NCI-H2081 treated with DMSO at 0.1 percent for 48 hours (cell line): ENCODE measurements at places on chromosomes 13 and 19.

GRCh38 chr19:16232568-16232967 is 34.9 kb downstream of the AP1M1 start:
- DNase-seq: no peak

GRCh38 chr19:1608359-1609102 is 3.3 kb upstream of the UQCR11 start:
- DNase-seq: no peak

DNA sequence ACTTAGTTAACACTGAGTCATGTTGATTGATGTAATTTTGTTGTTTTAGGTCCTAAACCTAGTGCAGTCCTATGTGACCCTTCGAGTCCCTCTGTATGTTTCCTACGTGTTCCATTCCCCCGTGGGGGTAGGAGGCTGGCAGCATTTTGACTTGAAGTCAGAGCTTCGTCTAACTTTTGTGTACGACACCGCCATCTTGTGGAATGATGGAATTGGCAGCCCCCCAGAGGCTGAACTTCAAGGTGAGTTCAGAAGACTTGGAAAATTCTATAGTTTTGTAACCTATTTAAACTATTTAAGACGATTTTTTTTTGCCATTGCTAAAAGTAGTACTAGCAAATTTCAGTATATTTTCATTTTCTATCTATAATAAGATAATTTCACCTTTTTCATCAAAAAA is 117.9 kb downstream of the STOML3 start:
- peak; percentile 16 for DNase-seq

DNA sequence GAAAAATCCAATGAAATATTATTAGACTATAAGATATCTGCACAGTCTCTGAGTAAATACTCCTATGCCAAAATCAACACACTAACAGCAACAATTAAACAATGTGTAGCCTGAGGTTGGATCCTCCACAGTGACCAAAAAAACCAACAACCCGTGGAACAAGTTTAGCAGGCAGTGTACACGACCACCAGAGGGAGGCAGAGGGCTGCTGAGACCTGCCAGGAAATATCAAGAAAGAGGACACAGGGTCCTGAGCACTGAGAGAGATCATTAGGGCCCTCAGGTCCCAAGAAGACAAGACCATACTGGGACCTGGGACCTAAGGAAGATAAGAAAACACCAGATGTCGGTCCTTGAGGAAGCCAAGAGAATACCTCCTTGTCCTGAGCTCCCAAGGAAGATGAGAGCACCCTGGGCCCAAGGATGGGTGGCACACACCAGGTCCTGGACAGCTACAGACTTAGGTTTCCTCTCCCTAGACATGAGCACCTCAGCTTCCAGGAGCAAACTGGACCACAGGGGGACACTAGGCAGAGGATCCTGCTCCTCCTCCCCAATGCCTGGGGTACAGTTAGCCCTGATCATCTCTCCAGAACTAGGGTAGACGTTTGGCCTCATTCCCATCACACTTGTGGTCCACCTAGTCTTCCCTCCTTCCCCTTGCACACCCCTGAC is 822 bp upstream of the ZNF274 start:
- no peak for DNase-seq

- DNase-seq: no peak
Measured at GRCh38 chr13:39918620-39919236, 263.3 kb downstream of the COG6 start.

DNA sequence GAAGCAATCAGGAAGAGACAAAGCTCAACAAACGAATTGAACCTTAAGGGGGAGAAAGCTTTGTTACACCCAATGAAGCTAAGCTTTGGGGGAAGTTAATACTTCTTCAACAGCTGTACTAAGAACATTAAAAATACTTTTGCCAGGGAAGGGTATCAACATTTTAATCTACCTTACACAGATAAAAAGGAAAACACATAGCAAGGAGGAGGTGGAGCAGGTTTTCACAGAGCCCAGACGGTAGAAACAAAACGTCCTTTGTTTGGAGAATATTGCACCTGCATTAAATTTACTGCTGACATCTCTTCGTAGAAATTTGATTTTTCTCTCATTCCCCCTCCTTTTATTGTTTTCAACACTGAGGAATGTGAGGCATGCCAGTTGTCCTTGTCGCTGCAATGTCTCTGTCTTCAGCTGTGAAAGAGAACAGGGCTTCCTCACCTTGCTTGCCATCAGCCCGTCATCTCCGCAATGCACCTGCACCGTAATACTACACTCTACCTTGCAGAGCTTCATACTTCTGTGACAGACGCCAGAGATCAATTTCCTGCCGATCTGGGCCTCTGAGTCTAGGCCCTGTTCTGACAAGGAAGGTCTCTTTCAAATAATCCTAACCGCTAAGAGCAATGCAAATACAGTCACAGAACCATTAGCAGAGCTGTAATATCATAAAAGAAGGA is 270.8 kb downstream of the SPRY2 start:
- DNase-seq: no peak

DNA sequence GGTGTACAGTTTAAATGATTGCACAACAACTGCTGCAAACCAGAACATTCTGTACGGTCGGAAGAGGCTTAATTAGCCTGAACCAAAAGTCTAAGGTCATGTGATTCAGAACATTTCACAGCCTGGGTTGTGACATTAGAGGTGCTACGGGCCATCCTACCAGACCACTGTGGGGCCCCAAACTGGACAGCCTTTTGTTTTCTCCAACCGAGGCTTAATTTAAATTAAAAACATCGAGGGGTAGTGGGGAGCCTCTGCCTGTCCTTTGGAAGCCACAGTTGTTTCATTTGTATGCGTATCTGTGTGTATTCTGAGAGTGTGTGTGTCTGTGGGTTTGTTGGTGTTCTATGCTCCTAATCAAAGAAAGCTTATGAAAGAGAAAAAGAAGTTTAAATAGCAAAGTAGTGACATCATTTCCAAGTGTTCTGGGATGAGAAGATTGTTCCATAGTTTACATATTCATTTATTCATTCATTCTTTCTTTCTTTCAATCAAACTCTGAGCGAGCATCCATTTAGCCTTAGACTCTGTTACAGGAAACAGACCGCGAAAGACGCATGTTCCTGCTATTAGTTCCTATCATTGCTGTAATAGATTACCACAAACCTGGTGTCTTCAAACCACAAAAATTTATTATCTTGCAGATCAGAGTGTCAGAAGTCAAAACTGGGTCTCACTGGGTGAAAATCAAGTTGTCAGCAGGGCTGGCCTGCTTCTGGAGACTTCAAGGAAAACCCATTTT is 444.8 kb downstream of the FOXO1 start:
- DNase-seq: no peak

DNA sequence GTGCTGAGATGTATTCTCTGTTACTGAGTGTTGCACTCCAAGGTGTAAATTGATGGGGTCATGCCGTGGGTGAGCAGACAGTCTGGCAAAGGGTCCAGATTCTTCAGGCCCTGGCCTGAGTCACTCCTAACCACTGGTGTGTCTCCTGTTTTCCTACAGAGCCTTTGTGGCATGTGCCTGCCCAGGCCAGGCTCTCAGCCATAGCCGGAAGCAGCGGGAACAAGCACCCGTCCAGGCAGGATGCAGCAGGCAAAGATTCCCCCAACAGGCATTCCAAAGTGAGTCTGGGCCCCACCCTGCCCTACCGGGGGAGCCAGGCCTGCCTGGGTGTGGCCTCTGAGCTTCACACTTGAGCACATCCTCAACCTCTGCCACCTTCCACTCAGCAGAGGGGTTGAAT is 61.9 kb downstream of the DPF1 start:
- no peak for DNase-seq

DNA sequence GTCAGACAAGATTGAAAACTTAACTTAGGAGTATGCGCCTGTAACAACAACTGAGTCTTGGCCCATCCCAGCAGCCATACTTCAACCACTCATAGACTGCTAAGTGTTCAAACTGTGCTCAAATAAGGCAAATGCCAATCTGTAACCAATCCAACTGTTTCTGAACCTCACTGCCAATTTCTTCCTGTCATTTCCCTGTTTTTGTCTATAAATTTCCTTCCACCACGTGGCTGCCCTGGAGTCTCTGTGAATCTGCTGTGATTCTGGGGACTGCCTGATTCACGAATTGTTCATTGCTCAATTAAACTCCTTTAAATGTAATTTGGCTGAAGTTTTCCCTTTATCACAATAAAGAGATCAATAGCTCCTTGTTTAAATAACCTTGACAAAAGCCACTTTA is 50.8 kb upstream of the FREM2 start:
- DNase-seq: no peak

- no peak for DNase-seq
Measured at GRCh38 chr13:61149331-61149730, 266.3 kb downstream of the PCDH20 start.

DNA sequence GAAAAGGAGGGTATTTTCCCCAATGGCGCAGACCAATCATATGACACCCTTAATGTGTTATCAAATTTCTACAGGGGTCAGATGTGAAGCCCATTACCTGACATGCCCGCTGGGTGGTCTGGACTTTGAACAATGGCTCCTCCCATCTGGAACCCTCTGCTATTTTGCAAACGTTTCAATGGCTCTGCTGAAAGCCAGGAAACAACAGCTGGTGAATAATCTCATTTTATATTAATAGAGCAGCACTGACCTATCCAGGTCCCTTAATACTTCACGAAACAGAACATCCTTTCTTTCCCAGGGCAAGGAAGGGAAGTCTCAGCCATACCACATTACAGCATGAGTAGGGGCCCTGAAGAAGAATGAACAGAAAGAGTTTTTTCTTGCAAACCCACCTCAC is 20.3 kb upstream of the KPNA3 start:
- DNase-seq: no peak

GRCh38 chr13:31330236-31330635 is 130.5 kb downstream of the B3GLCT start:
- DNase-seq: no peak

DNA sequence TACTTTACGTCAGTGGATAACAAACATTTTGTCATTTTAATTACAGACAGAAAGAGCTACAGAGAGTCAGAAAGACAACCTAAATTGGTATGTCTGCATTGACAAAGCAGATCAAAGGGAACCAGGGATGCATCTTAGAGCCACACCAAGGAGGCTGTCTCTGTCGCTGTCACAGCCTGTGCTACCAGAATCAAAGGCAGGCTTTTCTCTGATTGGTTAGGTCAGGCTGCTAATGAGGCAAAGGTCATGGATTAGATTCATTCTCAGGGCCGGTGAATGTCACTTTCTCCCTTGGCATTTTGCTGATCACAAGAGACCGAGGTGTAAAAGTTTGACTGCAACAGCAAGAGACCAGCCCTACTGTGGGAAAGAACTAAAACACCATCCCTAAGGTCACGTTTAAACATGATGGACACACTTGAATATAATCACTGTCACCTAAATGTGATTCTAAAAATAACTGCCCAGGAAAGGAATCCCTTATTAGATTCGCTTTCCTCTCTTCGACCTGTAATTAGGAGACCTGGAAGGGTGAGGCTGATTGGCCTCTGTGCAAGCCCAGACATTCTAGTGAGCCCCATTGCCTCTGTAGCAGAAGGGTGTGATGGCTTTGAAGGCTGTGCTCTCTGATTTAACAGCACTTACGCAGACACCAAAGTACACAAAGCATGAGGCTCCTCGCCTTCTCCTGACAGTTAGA is 314.4 kb upstream of the NBEA start:
- DNase-seq: no peak

DNA sequence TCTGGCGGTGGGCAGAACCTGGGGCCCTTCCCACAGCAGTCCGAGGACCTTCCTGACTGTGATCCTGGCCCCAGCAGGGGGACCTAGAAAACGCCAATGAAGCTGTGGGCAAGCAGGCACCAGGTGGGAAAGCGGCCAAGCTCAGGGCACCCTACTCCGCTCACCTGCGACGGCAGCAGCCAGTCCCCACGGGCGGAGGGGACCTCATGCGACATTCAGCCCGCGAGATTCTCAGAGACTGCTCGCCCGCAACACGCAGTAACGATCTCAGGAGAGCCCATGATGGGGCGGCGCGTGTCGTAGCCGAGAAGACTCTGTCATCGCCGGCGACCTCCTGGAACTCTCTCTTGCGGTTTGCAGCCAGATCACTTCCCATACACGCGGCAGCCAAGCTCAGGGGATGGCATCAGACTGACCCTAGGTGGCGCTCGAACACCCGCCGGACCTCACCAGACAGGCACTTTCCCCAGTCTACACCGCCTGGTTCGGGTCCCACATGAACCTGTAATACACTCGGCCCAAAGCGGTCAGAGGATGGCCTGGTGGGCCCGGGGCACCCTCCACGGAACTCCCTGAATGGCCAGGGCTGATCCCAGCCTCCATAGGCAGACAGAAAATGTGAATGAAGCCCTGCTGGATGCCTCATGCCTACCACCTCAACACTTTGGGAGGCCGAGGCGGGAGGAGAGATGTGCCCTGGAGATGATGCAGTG is 26.5 kb downstream of the MAN2B1 start:
- DNase-seq: peak; percentile 42

DNA sequence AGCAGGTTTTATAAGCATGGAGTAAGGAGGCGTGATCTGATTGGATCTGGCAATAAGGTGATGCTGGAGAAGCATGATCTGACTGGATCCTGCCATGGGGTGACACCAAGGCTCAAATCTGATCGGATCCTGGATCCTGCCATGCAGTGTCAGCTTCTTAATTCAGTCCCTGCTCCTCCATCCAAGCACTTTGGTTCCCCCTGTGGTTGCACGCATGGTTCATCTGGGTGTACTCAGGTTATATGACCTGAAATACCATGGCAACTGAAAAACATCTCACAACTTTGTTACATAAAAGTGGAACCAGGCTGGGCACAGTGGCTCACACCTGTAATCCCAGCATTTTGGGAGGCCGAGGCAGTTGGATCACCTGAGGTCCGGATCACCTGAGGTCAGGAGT is 17.6 kb upstream of the KLK4 start:
- DNase-seq: no peak

DNA sequence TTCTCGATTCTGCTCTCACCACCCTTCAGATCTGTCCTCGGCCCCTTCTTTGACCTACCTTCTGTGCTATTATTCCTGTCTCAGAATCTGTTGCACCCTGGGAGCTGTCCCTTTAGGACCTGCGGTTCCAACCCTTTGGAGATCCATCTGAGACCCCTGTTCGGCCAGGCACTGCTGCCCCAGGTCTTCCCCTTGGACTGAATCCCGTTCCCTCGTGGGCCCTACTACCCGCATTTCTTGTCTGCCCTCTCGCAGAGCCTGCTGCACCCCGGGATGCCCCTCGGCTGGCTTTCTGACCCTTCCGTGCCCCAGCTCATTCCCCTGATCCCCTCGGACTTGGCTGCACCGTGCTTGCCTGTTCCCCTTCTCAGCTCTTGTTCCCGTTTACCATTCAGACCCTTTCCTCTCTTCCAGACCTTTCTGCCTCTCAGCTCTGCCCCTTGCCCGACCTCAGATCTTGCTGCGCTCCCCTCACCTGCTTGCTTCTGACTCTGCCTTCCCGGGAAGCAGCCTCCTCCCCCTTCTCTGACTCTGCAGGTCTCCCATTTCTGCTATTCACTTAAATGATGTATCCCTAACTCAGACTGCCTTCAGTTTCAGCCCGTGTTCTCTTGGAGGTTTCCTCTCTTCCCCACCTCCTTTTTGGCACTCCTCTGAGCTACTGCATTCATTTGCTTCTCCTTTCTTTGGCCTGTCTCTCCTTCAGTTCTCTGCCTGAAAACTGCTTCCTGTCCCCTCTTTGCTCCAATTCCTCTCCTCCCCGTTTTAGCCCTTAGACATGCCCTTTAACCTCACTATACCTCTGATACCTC is 1.1 kb downstream of the ARHGAP35 start:
- no peak for DNase-seq
